Spinal cord (tissue), 10 donors: ENCODE measurements at places on chromosomes 5 and 9.

- no peak for DNase-seq
Measured at GRCh38 chr5:149423049-149423793, 44.1 kb upstream of the IL17B start.

DNA sequence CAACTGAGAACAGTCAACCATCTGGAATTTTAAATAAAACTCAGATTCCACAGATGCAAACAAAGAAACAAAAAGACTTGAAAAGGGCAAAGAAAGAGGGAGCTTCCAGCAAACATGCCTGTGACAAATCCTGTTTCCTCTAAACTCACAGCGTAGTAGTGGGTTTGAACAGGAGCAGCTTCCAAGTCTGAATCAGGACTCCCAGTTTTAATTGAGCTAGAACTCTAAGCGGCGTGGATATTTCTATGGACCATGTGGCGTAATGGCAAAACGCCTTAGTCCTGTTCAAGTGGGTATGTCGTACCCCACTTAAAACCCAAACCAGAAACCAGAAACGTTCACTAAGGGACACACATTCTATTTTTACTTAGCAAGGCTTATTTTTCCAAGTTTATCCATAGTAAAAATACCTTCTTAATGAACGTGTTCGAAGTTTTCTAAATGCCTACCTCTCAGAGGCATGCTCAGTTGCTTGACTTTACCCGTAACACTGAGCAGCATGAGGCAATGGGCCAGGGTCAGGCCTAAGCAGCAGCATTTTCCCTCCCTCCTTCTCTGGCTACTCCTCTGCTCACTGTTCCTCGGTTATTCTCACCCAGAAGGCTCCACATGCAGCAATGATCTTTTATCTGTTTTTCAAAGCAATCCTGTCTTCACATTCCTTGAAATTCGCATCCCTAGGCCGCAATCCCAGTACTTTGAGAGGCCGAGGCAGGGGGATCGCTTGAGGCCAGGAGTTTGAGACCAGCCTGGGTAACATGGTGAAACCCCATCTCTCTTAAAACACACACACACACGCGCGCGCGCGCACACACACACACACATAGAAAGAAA is 77.9 kb downstream of the FNBP1 start:
- no peak for DNase-seq

GRCh38 chr5:4124221-4124970 is 528.8 kb downstream of the IRX1 start:
- no peak for DNase-seq

- no peak for DNase-seq
Measured at GRCh38 chr9:127776195-127776923, 2.1 kb downstream of the SH2D3C start.

GRCh38 chr5:69414885-69415583 is at the start of gene MARVELD2:
MARVELD2 (plus strand) TSS chr5:69415116; CDS start chr5:69419386, 4,270 bp downstream.
- DNase-seq = no peak
